ENCODE measurements at places on chromosomes 3 and 15. TPM values are rescaled to one million over a fixed set of nuclear protein-coding genes. Genes with fewer than 3 reads are reported as not detected.
A peak's percentile ranks its signal among the peaks of the same experiment; 100 is the strongest.

Gene PARP14
- total RNA-seq, result 13.5 TPM

- no peak for DNase-seq
Measured at GRCh38 chr15:50358845-50359244, 3.8 kb upstream of the GABPB1 start.

Gene CAMP
- total RNA-seq, result not detected

Gene USF3
- 16.2 TPM for total RNA-seq

DNA sequence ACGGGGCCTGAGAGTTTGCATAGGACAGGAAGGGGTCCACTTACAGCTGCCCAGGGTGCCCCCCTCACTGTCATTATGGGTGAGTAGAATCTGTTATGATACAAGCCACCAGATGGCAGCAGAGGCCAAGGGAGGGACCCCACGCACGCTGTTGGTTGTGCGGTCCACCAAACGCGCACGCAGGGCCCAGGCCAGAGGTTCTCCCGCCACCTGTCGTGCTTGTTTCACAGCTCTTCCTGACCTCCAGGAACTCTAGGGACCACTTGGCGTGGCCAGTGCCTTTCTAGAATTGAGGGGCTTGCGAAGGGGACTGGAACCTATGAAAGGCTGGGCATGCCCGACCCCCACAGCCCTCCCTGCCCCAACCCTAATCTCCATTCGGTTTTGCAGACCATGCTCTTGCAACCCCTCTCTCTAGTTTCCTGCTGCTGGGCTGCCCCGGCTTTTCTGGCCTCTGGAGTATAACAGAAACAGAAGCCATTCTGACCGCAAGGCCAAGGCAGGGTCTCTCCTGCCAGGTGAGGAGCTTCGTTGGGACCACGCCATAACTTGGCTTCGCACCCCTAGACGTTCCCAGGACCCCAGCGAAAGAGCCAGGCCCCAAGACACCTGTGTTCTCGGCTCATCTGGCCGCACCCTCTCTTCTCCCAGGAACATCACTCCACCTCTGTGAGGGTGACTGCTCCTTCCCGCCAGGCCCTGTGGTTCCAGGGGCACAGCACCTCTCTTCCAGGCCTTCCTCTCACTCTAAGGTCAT, 46.0 kb downstream of the ALDH1L1 start:
- DNase-seq, result peak; percentile 68

- DNase-seq, result no peak
Measured at GRCh38 chr3:127800508-127800907, 21.8 kb downstream of the MGLL start.

Gene PLCH1
- total RNA-seq, result 1.5 TPM

Gene AP3B2
- total RNA-seq, result 0.51 TPM

DNA sequence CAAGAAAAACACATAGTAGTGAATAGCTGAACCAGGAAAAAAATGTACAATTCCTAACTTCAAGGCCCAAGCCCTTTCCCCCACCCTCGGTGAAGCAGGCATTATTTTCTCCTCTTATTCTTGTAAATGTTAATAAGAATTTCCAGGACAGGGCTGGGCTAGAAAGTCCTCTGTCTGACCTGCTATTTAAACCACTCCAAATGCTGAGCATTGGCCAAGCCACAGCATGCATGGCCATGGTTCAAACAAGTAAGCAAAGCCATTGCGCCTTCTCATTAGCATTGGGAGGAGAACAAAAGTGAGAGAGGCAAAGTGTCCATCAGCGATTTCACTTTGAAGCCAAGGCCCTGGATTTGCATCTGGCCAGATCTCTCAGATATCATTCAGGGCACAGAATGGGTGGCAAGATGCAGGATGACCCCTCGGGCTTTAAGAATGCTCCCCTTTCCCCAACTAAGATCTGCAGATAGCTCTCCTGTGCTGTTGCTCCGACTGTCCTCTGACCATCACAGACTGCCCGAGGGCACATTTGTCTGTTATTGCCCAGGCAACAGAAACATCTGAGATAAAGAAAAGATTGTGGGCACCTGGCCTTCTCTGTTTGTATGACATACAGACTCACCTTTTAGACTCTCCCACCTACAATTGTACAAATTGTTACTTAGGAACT, 46.3 kb downstream of the CEMIP start:
- no peak for DNase-seq

- DNase-seq, result no peak
Measured at GRCh38 chr3:187958432-187959003, 195.4 kb upstream of the LPP start.

- DNase-seq, result no peak
Measured at GRCh38 chr3:140277886-140278285, 342.9 kb downstream of the CLSTN2 start.

DNA sequence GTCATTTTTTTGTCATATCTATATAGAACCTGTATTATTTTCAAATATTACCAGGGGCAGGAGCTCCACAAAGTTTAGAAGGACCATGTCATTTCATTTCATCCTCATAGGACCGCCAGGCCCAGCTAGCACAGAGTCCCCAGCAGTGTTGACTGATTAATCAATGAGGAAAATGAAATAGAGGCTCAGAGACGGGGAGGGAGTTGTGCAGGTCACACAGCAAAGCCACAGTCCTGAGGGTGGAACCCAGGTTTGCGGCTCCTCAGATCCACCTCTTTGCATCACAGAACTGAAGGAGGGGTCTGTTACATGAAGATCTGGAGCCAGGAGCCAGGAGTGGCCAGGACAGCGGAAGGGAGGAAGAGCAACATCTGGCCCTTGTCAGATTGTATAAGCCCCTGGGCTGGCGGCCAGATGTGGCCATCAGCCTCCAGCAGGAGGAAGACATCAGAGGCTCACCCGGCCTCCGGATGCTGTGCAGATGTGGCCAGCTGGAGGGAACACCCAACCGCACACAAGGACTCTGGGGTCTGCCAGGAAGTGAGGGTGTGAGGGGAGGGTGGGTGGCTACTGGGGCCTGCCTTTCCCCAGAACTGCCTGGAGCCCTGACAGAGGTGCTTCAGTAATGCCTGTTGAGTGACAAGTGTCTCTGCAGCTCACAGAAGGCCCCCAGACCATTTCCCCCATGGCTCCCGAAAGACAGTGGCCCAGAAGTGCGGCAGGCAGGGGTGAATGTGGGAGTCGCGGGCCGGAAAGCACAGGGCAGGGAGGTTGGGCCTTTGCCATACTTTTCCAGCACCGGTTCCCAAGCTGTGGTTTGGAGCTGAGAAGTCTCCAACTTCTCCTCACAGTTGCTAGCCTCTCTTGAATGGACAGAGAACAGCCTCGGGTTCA, 21.3 kb downstream of the EFCC1 start:
- DNase-seq, result no peak

GRCh38 chr3:49609815-49610214, 55.5 kb downstream of the BSN start:
- DNase-seq, result no peak

Gene ISLR2
- 0.31 TPM for total RNA-seq

DNA sequence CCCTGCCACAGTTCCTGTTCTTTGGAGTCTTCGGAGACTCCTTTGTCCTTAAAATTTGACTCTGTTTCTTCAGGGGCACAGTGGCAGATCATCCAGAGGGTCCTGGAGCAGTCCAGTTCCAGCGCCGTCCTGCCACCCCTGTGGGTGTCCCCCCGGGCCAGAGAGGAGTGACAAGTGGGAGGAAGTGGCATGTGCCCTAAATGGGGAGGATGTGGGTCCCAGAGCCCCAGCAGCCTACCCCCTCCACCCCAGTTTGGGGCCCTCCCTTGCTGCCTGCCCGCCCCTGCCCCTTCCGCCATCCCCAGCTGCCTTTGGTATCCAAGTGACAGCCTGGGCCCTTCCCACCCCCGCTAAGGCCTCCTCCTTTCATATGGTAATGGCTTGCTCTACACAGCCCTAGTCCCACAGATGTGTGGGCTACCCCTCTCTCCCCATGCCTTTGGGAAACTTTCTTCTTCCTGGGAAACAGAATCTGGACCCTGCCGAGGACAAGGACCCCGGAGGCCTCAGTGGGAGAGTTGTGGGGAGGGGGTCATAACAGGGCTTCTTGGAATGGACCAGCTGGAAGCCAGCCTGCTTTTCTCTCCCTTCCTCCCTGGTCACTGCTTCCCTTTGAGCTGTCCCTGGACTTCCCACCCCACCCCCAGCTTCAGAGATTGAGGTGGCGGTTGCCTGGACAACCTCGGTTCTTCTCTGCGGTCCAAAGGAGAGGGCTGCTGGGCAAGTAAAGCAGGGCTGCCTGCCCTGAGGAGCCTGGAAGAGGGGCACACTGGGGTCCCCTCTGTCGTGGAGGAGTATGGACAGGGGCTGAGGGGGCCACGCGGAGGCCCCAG, 43.2 kb downstream of the KLHL25 start:
- no peak for DNase-seq

DNA sequence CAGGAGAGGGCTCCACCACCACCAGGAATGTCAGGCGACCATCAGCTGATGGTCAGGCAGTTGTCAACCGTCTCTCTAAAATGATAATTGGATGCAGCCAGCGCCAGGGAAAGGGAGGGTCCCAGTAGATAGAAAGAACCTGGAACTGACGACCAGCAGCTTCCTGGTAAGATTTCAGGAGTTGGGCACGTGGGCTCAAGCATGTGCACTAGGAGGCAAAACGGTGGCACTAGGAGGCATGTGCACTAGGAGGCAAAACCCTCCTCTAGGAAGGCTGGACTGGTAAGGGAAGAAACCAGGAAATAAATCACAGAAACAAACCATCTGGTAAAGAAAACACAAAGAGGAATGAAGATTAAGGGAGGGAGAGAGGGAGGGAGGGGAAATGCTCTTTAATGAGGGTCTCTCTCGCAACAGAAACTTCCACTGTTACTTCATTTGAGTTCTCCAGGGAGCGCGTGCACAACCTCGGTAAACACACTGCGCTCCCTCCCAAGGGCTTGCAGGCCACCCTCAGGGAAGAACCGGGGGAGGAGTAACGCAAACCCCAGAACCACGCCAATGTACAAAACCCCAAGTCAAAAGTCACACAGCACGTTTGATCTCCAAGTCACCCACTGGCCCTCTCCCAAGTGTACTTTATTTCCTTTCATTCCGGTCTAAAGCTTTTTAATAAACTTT, 116.7 kb downstream of the XXYLT1 start:
- DNase-seq, result no peak

Gene MYL3
- total RNA-seq, result 223 TPM

Gene LRRC28
- 29.8 TPM for total RNA-seq

- DNase-seq, result no peak
Measured at GRCh38 chr3:12593473-12593872, 36.6 kb downstream of the MKRN2 start.

DNA sequence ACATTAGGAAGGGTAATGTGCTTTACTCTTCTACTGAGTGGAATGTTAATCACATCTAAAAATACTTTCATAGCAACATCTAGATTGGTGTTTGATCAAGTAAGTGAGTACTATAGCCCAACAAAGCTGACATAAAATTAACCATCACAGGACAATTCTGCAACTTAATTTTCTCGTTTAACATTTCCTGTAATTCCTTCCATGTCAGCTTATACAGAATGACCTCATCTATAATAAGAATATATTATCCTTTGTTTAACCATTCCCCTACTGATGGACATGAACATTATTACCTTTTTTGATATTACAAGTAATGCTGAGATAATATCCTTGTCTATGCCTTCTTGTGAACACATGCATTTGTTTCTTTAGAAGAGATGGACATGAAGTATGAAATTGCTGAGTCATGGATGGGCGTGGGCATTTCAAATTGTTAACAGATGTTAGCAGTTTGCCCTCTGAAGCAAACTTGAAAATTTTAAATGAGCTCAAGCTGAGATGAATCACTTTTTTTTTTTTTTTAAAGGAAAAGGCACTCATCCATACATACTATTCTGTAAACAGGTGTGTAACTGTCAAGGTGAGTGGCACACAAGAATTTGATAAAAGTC, 85.1 kb downstream of the OXNAD1 start:
- no peak for DNase-seq

GRCh38 chr3:53552730-53553129, 58.3 kb downstream of the CACNA1D start:
- DNase-seq, result no peak

Gene GOLGA8T
- total RNA-seq, result 0.39 TPM

Gene CADPS
- 48.2 TPM for total RNA-seq

Gene LMOD3
- total RNA-seq, result 110 TPM

GRCh38 chr15:73897441-73898261, 24.3 kb downstream of the TBC1D21 start:
- no peak for DNase-seq

DNA sequence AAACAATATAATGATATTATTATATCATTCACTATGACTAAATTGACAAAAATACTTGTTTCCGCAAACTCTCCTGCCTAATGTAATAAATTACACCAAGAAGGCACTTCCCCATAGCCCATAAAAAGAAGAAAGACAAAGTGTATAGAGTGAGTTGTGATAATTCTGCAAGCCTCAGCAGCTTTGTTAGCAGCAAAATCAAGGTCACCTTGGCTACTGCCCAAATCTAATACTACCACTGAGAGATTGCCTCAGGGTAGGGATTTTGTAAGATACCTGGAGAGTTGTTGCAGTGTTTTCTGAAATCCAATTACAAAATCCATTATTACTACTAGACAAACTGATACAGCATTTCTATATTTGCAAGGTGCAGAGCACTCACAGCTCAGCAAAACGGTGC, 503.5 kb downstream of the FGF12 start:
- no peak for DNase-seq

DNA sequence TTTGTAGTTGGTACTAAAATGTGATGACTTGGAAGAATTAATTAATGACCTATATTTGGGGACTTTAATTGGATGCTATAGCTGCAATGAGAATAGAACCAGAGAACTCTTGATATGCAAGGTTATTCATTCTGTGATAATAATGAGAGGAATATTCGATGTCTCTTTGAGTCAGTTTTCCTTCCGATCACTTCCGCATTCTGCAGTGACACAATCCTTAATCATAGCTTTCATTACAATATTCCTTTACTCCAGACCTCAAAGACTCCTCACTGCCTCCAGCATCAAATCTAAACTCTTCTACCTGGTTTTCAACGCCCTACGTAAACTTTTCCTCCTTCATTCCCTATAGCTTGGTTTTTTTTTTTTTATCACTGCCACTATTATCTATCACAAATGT, 21.6 kb downstream of the B3GNT5 start:
- no peak for DNase-seq

GRCh38 chr15:25242166-25242879, 196.5 kb downstream of the UBE3A start:
- peak; percentile 32 for DNase-seq

- no peak for DNase-seq
Measured at GRCh38 chr3:188417766-188418165, 263.8 kb downstream of the LPP start.

Gene C2CD4B
- total RNA-seq, result 3.9 TPM

Gene MRPL3
- 55.1 TPM for total RNA-seq

DNA sequence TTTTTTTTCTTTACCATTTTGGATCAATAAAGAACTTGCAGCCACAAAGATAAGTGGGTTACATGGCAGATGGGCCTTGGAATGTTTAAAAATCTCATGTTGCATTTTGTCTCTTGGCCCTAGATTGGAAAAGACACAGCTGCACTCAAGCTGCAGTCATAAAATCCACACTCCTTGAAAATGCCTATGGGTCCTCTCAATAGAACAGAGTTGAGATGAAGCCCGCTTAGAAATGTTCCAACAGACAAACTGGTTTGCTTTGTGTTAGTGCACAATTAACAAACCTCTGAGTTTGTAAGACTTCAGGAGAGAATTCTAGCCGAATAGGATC, 401.2 kb upstream of the CDIN1 start:
- no peak for DNase-seq
